ENCODE measurements at places on chromosomes 7 and 10.

- DNase-seq = no peak
Observed at GRCh38 chr7:135210888-135211178, 493 bp downstream of the WDR91 start.

DNA sequence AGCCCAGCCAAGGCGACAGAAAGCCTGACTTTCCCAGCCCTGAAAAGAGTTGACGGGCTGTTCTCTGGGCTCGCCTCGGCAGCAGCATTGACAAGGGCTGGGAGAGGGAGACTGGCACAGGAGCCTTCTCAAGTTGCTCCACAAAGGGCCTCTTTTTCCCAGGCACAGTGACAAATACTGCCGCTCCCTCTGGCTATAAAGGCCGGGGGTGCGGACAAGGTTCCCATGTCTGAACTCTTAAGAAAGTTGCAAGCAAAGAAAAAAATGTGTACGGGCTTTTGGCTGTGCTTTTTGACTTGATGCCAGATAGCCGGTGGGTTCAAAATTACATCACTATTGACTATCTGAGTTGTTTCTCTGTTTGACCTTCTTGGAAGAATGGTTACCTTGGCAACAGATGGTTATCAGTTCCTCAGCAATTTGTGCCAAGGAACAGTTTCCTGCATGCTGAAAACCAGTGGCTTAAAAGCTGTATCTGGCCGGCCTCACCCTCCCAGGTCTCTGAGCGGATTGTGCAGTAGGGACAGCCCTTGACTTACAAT, 115.9 kb upstream of the EEPD1 start:
- peak; percentile 40 for DNase-seq

GRCh38 chr7:22808140-22808539, 14.5 kb downstream of the TOMM7 start:
- DNase-seq = no peak

GRCh38 chr7:636396-636795, 90.1 kb upstream of the DNAAF5 start:
- no peak for DNase-seq

DNA sequence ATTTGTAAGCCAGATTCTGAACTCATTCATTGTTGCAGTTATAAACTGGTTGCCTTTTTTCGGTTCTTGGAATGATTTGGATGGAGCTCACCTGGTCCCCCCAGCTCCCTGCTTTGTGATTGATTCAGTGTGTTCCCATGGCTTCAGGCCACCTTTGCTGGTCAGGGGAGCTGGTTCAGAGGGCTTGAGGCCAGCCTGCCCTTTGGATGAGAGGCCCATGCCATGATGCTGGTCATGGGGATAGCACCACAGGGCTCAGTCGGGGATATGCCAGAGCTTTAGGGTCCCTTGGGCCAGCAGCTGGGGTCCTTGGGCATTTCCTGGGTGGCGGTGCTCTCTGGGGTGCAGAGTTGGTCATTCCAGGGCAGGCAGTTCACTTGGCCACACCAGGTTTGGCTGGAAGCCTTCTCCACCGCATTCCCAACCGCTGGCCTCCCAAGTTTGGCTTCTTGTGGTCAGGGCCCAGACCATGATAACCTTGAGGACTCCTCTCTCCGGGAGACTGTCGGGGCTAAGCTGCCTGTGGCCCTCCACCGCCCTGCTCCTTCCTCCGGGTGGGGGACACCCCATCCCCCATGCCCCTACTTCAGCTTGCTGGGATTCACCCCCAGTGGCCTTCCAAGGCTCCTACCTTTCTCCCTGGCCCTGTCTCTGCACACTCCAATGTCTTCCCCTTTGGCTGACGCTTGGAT, 65.1 kb downstream of the MGMT start:
- DNase-seq = no peak

- no peak for DNase-seq
Observed at GRCh38 chr7:76280408-76280807, 22.1 kb upstream of the HSPB1 start.

- DNase-seq = no peak
Observed at GRCh38 chr7:55423891-55424290, 58.8 kb downstream of the LANCL2 start.

DNA sequence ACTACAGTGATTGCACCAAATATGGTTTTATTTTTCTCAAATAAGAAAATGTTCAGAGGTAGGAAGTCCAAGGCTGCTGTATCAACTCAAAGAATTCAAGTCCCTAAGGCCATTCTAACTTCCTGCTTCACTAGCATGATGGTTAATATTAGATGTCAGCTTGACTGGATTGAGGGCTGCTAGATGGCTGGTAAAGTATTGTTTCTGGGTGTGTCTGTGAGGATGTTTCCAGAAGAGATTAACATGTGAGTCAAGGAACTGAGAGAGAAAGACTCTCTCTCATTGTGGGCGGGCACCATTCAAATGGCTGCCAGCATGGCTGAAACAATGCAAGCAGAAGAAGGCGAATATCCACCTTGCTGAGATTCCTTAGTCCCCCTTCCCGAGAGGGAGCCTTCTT, 77.4 kb upstream of the NRBF2 start:
- no peak for DNase-seq

GRCh38 chr10:33421789-33422462, 87.5 kb upstream of the NRP1 start:
- DNase-seq = peak; percentile 87

GRCh38 chr10:103768345-103768744, 87.0 kb downstream of the SH3PXD2A start:
- DNase-seq = no peak

DNA sequence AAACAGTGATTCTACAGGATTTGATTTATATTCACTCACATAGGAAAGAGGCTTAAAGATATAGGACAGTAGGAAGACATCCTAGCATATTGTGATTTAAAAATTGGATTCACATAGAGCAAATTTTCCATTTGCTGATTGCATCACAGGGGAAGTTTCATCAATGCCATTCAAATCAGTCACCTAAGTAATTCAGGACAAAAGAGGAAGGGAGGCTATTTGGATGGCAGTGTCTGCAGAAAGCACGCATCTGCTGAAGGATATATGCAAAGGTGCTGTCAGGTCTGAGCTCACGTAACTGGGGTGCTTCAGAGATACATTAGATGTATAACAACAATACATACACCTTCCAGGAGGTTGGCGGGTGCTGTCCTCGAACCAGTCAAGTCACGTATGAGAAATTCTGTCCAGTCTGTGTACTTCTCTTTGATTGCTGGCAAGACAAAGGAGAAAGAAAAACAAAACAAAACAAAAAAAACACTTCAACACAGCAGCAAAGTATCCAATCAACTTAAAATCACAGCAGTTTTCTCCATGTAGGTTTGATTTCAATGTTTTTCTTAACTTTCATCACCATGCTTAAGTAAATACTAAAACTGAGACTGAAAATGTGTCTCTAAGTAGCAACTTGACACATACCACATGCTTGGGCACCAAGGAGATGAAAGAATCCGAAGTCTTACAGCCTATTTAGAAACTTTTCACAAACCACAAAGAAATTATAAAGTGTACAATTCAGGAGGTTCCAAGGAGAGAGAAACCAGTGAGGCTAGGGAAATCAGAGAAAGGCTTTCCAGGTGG, 125.1 kb downstream of the SFMBT2 start:
- no peak for DNase-seq

DNA sequence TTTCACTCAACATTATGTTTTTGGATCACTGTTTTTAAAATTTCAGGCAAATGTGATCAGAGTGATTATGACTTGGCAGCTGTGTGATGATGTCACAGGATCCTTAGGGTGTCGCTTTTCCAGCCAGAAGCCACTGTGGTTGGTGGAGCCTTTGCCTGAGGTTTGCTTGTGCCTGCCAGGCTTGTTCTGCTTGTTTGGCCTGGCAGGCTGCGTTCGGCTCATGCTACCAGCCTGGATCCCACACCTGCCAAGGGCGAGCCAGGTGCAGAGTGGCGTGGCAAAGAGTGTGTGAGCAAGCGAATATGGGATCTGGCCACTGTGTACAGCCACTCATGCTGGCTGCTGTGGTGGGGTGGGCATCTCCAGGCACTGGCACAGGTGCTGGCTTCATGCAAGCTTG, 55.7 kb downstream of the ADK start:
- no peak for DNase-seq

DNA sequence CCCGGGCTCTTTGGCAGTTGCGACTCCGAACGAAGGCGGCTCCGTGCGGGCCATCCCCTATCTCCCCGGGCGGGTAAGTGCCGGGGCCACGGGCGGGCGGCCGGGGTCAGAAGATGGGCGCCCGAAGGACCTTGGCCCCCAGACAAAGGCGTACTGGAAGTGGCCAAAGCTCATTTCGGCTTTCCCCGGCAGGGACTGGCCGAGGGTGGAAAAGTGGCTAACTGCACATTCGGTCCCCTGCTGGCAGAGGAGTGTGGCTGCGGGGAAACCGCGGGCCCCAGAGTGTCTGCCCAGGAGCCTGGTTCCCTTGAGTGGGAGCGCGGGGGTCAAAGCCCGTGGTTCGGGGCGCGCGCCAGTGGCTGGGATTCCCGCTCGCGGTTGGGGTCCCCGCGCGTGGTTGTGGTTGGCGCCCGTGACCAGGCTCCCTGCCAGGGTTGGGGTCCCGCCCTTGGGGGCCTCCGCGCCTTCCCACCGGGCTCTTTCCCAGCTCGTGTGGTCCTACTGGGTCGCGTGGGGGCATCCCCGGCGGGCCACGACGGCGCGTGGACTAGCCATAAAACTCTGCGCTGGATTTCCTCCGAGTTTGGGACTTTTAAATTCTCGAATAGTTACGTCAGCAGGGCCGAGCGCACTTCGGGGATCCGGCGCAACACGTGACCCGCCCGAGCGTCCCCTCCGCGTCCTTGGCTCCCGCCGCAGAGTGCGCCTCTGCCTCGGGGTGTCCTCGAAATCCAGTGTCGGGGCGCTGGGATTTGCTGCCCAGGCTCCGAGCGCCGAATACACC, 124.4 kb downstream of the TACC2 start:
- peak; percentile 71 for DNase-seq

DNA sequence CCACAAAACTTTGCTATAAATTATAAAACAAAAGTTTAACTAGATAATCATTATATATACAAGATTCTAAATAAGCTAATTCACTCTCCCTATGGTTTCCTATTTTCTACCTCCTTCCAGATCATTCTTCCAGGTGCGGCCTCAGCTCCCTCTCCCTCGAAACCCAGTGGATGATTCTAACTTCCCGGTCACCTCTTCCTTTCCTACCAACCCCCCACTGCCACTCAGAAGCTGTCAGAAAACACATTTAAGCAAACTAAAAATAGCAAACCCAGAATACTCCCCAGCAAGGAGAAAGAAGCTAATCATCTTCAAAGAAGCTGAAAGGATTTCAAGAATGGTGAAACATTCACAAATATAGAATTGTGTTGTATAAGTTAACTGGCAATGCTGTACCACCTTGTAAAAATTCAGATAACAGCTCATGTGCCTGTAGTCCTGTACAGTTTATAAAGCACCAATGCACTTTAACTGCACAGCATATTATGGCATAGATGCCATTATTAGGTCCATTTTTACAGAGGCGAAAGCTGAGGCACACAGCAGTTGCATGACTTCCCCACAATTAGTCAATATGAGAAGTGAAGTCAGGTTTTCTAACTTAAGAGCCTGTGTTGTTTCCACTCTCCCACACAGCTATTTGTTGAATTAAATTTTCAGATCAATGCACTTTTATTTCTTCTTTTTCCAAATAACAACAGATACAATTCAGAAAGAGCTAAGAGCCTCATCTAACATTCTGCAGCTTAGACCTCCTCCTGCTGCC, 13.7 kb upstream of the DNTT start:
- no peak for DNase-seq

DNA sequence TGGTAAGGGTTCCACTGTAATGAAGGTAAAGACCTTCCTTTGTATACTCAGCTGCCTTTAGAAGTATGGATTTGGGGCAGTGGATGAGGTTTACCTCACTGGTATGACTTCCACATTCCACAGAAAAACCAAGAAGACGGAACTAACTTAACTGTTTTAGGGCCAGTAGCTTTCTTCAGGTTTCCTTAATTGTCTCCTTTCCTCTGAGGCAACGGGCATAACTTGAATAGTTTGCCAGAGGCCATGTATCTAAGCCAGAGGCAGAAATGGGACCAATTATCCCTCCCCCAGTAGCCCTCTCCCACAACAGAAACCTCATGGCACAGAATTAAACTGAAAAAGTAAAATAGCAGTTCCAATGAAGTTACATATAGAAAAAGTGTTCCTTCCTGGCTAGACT, 281.7 kb downstream of the PHTF2 start:
- no peak for DNase-seq

DNA sequence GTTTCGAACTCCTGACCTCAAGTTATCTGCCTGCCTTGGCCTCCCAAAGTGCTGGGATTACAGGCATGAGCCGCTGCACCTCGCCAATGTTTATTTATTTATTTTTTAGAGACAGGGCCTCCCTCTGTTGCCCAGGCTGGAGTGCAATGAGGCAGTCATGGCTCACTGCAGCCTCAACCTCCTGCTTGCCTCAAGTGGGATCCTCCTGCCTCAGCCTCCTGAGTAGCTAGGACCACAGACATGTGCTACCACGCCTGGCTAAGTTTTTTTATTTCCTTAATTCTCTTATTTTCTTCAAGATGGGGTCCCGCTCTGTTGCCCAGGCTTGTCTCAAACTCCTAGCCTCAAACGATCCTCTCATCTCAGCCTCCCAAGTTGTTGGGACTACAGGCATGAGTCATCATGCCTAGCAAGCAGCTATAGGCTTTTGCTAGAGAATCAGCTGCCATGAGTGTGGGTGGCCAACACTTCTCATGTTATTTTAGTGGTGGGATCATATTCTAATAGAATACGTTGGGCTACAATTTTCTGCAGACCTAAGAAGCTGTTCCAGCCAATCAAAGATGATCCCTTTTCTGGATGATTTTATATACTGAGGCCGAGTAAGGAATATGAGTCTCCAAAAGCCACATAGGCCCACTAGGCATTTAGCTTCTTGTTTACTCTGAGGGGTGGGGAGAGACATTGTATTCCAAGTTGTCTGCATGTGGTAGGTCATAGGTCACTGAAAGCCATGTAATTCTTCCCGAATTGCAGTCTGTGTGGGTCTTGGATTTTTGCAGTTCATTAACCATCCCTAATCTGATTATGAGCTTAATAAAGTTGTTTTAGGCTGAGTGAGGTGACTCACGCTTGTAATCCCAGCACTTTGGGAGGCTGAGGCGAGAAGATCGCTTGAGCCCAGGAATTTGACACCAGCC, 7.6 kb upstream of the TMEM248 start:
- peak; percentile 8 for DNase-seq
